T follicular helper cell (primary cell): ENCODE measurements at places on chromosomes 6 and 20.

DNA sequence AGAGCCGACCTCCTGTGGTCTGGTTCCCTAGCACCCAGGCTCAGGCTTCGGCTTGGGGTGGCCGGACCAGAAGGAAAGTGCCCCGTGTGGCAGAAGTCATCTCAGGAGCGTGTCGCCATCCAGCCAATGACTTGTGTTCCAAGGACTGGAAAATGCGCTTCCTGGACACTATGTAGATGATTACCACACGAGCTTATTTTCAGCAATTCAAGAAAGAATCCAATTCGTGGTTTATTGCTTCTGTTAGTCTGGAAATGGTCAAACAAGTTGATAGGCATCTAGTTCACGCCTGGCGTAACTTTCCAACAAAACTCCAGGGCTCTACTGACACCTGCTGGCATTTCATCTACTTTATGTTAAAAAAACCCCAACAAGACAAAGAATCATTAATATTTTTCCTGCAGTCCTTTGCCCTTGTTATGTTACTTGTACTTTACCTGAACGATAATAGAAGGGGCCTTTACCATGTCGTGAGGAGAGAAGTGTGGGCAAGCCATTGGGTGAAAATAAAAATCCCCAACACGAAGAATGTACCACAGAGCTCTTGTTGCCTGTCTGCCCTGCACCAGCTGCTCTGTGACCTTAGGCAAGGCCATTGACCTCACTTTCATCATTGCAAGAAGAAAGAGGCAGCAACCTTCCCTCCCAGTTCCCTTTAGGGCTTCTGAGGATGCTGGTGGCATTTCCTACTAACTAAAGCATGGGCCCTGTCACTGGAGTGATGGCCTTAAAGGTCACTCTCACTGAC lies 154.7 kb upstream of the LAMP5 start:
- no peak for DNase-seq

GRCh38 chr20:52269321-52269720 lies 77.7 kb upstream of the ZFP64 start:
- DNase-seq = no peak

DNA sequence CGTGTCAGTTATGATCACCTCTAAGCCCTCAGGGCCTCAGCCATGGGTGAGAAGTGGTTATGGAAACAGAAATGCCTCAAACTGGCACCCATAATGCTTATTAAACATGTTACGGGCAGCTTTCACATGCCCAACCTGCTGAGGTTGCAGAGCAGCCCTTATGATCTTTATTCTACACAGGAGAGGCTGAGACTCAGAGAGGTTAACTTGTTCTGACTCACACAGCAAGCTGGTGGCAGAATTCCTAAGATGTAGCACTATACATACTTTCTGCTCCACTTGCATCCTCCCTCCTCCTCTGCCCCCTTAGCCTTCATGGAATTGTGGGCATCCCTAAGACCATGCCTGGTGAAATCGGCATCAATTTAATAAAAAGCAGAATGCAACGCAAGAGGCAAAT lies 34.7 kb upstream of the IGF2R start:
- DNase-seq = no peak

GRCh38 chr6:13372688-13373487 lies 44.6 kb upstream of the TBC1D7 start:
- no peak for DNase-seq

GRCh38 chr20:13094976-13095375 lies 86.2 kb downstream of the SPTLC3 start:
- DNase-seq = no peak

DNA sequence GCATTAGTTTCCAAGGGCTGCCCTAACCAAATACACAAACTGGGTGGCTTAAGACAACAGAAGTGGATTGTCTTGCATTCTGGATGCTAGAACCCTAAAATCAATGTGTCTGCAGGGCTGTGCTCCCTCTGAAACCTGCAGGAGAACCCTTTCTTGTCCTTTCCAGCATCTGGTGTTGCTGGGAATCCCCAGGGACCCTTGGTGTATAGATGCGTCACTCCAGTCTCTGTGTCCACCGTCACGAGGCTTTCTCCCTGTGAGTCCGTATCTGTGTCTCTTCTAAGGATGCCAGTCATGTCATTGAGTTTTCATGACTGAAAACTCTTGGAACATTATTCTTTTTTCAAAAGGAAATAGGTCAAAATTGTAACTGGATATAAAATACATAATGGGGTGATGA lies 142.9 kb downstream of the RNASET2 start:
- no peak for DNase-seq

- no peak for DNase-seq
Observed at GRCh38 chr20:9108260-9108659, 39.4 kb downstream of the PLCB4 start.

DNA sequence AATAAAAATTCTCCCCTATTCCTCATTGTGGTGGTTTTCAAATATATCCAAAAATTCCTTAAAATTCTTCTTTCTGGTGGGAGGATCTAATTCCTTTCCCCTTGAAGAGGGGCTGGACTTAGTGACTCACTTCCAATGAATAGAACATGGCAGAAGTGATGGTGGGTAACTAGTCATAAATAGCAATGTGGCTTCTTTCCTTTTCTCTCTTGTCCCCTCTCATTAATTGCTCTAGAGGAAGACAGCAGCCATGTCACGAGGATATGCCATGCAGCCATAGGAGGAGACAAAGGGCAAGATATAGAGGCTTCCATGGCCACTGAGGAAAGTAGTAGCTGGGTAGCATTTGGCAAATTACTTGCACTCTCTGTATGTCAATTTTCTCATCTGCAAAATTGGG lies 5.9 kb downstream of the VNN2 start:
- no peak for DNase-seq

GRCh38 chr20:34235875-34236274 lies 5.3 kb upstream of the ASIP start:
- no peak for DNase-seq

DNA sequence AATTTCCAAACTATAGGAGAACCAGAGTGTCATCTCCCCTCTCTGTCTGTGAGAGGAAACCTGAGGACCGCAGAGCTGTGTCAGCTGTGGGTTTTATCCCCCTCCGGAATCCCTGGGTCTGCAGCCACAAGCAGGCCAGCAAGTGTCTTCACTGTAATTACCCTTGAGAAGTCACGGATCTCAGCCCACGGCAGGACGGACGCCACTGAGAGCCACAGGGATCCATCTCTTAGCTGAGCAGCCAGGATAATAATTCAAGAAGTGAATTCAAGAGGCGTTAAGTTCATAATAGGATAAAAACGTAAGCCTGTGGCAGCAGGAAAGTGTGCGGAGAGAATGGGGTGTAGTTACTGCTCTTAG lies 37.0 kb downstream of the DLL1 start:
- DNase-seq = no peak

DNA sequence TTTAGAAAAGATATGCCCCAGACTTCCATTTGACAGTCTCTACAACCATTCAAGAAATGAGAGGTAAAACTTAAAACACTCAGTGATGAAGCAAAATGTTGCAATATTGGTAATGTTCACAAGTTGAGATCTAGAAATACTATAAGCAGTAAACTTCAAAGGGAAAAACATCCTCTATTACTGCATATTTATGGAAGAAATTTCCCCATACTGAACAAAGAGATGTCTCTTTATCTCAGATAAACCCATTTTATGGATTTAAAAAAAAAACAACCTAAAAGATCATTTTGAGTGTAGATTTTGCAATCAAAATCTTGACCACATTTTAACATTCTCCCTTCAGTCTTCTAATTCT lies 177.8 kb upstream of the TAB2 start:
- no peak for DNase-seq

GRCh38 chr20:25407311-25408169 lies at the start of gene GINS1:
TSS of gene GINS1 (plus strand) at chr20:25407673. CDS start at chr20:25407821, 148 bp downstream.
- DNase-seq = peak; percentile 52

DNA sequence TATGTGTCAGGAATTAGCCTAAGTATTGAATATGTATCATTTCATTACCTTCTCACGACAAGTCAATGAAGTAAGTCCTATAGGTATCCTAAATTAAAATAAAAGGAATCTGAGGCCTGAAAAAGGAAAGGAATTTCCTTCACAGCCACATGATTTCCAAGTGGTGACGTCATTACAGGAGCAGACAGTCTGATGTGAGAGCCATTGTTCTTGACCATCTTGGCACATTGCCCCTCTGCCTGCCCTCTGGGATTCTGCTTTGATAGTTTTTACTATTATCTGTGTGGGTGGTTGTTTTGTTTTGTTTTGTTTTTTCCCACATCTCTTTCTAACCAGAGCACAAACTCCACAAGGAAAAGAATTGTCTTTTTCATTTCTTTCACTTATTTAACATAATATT lies 219.8 kb upstream of the UFL1 start:
- no peak for DNase-seq

DNA sequence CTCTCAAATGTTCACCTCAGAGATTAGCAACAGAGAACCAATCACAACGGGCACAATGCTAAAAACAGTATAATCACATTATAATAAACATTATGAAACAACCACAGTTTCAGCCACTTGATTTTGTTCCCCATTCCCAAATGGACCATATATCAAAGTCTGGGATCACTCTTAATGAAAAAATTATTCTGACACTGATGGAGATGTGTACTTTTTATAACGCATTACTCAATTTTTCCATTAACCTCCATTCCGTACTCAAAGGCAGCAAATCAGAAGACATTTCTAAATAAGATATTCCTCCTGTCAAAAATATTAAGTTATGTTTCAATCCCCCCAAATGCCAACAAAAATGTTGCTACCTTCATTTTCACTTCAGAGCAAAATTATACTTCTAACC lies 2.8 kb downstream of the CPNE1 start:
- no peak for DNase-seq

GRCh38 chr6:142045380-142046278 lies 87.1 kb upstream of the GJE1 start:
- no peak for DNase-seq

DNA sequence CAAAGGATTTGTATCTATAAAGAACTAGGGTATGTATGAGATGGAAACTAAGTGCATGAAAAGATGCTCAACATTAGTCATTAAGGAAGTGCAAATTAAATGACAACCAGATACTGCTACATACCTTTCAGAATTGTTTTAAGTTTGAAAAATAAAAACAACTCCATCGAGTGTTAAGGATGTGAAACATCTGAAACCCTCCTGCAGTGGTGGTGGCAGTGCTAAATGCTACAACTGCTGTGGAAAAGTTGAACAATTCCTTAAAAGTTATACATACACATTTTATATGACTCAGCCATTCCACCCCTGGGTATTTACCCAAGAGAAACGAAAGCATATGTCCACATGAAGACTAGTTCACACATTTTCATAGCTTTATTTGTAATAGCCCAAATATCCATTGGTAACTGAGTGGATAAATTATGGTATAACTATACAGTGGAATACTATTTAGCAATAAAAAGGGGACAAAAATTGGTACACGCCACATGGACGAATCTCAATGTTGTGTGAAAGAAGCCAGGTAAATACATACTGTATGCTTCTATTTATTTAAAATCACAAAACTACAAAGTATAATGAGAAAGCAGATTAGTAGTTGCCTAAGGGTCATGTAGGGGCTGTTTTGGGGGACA lies 10.6 kb downstream of the ARMH2 start:
- DNase-seq = no peak

GRCh38 chr6:50925981-50926380 lies 107.3 kb downstream of the TFAP2B start:
- no peak for DNase-seq

GRCh38 chr6:166908811-166909210 lies 47.5 kb downstream of the RNASET2 start:
- no peak for DNase-seq

- no peak for DNase-seq
Observed at GRCh38 chr6:35435074-35435837, 16.9 kb upstream of the FANCE start.

GRCh38 chr20:53995949-53996348 lies 74.4 kb downstream of the BCAS1 start:
- no peak for DNase-seq

DNA sequence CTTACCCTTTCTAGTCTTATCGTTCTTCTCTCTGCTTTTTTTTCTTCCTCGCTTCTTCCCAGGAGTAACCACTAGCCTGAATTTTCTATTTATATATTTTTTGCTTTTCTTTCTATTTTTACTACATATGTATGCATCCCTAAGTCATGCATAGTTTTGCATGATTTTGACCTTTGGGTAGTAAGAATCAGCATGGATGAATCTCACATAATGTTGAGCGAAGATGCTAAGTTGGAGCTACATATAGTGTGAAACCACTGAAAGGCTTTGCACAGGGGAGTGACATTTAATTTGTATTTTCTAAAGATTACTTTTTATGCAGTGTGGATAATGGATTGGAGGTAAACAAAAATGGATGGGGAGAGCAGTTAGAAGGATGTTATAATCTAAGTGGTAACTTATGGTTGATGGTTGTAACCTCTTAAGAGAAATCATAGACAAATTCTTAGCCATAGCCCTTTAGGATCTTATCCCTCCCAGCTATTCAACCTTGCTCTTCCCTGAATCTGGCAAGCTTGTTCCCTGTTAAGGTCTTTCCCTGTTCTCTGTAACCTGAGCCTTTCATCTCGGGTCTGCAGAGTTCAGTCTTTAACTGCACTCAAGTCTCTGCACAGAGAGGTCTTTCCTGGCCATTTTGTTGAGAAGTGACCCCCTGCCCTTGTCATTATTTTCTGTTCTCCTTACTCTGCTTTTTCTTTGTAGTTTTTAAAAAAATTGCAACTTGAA lies 18.0 kb downstream of the PEX7 start:
- no peak for DNase-seq

DNA sequence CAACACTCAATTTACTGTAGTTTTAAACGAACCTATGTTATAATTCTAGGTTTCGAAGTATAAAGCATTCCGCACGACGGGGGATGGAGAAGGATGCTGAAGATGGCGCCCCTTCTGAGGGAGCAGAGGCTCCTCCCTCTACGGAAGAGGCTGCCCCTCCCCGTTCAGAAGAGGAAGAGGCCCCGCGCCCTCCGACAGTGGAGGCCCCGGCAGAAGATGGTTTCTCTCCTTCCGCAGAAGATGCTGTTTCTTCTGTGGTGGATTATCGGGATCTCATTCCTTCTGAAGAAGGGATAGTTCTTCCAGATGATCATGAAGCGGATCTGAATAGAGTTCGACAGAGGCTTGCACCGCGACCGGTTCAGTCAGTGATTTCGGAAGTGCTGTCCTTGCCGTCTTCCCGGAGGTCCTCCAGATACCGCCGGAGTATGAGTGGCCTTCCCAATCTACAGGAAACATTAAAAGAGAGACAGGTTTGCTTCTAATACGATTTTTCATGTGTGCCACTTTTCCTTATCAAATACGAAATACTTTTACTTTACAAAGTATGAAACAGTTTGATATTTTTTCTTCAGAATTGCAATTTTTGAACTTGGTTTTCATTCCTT lies 7.7 kb downstream of the DNAH8 start:
- no peak for DNase-seq

DNA sequence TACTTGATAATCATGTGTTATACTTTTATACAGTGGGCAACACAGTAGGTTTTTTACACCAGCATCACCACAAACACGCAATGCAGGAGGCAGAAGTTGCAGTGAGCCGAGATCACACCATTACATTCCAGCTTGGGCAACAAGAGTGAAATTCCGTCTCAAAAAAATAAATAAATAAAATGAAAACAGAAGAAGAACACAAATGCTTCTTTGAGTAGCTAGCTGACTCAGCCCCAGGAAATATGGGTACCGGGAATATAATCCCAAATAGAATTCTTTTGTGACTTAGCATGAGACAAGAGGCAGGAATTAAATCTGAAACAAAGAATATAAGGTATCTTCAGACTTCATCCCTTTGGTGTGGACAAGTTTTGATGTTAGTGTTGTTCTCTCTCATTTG lies 164.2 kb upstream of the ATXN1 start:
- DNase-seq = no peak

GRCh38 chr6:110319843-110320242 lies 38.3 kb downstream of the METTL24 start:
- DNase-seq = no peak
